Prostate gland (tissue), 2 donors: ENCODE measurements at places on chromosomes 5 and 9.

DNA sequence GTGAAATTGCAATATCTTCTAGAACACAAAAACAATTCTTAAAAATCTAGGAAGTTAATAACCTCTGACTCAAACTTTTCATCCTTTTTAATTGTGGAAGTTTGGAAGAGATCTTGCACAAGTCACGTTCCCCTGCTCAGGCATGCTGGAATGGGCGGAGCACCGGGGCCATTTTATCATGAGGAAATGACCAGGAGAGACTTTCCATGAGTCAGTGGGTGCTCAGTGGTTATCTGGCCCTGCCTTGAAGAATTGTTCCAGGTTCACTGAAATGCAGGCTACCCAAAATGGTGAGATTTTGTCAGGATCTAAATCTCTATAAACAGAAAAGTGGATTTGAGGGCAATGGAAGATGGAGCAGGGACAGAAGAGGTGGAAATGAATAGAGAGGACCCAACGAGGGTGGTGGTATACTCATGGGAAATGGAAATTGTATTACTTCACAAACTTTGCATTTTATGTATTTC lies 61.2 kb downstream of the FYB1 start:
- DNase-seq = no peak

GRCh38 chr5:150637245-150638052 lies 3.0 kb upstream of the SYNPO start:
- DNase-seq = no peak

DNA sequence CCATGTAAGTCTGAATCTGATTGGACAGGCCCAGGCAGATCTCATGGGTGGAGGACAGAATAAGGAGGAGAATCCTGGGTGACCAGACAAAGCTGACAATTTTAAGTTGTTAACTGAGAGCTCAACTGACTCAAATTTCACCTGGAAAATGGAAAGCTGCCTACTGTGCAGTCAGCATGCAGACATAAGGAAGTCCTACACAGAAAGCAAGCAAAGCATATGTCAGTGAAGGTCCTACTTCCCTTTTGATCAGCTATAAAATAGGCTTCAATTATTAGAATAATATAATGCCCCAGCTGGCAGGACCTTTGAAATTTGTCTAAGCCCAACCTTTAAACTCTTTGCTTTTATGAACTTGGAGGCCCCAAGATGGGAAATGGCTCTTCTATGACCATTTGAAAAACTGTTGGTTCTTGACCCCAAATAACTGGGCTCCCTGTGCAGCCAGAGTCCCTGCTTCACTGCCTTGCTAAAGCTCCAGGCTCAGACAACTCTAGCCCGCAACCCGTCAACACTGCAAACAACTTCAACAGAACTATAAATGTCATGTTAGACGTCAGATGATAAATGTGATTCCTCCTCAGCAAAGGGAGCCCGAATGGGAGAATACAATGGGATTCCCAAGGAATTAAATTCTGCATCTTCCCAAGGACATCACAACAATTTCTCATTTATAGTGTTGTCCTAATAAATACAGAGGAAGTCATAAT lies 118.9 kb upstream of the ADRA1B start:
- DNase-seq = no peak

DNA sequence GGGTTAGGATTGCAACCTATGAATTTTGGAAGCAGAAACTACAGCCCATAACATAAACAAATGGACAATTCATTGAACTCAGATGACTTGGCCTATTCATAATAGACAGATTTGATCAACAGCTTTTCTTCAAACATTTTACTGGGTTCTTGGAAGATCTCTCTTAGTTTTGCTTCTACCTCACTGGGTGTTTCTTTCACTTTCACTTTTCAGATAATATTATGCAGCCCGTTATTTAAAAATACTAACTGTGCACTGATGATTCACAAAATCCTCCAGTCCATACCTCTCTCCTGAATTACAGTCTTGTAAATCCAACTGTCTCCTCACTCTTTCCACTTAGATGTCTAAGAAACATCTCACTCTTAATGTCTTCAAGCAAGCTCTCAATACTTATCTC lies 183.5 kb upstream of the IRX1 start:
- DNase-seq = no peak

GRCh38 chr9:127863191-127863621 lies 8.7 kb upstream of the ENG start:
- no peak for DNase-seq

DNA sequence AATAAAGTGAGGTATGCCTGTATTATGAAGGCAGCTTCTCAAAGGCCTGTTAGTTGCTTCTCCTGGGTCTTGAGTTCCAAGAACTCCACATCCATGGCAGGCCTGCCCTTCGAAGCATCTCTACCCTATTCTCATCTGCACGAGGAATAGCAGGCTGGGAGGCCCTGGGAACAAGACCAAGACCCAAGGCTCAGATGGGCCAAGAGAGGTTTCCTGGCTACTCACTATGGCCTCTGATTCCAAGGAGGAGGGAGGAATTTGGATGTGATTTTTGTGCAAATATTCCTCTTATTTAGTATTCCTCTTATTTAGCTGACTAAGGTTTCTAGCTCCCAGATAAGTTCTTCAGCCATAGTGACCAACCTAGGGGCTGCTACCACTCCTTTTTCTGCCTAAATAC lies 151.3 kb downstream of the SAXO1 start:
- DNase-seq = no peak

DNA sequence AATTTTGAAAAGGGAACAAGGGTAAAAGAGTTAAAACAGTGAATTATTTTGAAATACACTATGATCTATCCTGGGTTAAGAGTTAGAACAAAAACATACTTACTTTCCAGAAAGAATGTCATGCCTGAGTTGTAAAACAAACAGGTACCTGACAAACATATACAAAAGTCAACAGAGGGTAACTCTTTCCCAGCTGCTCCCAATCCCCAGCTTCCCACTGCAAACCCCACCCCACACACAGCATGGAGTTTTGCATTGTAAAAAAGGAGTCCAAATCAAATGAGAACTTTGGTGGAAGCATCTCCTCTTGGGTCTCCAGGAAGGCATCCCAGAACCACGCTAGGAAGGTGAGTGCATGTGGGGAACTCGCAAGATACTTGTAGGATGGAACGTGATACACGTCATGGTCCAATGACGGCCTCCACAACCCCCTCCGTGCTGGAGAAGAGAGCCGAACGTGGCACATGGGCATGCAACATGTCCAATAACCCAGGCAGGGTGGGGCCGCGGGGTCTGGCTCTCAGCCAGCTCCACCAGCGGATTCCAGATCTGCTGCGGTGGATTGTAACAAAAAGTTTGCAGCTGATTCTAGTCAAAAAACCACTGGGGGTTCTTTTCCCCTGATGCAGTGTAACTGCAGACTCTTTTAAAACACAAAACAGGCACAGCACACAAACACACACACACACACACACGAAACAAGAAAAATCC lies 55.8 kb downstream of the EPB41L4B start:
- peak; percentile 45 for DNase-seq

DNA sequence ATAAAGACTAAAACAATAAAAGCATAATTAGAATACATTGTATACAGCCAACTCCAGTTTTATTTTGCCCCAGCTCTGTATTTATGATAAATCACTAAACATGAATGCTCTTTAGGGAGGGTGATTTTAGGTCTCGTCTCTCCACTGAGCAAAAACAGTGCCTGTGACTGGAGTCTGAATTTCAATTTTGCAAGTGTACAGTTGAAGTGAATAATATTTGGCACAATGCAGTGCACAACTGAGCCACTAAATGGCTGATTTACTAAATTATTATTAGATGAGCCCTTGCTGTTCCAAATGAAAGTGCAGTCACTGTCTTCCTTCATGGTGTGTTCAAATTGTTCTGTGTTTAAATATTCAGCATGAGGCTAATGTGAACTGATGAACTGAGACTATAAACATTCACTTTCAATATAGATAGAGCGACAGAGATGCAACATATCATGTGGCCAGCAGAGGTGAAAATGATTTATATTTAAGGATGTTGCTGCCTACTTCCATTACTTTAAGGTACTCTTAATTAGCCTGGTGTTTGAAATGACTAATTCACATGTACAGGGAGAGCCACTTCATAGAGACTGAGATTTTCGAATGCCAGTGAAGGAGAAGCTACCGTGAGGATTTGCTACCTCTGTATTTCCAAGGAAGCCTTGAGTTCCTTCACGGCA lies 375.1 kb downstream of the EBF1 start:
- DNase-seq = no peak

DNA sequence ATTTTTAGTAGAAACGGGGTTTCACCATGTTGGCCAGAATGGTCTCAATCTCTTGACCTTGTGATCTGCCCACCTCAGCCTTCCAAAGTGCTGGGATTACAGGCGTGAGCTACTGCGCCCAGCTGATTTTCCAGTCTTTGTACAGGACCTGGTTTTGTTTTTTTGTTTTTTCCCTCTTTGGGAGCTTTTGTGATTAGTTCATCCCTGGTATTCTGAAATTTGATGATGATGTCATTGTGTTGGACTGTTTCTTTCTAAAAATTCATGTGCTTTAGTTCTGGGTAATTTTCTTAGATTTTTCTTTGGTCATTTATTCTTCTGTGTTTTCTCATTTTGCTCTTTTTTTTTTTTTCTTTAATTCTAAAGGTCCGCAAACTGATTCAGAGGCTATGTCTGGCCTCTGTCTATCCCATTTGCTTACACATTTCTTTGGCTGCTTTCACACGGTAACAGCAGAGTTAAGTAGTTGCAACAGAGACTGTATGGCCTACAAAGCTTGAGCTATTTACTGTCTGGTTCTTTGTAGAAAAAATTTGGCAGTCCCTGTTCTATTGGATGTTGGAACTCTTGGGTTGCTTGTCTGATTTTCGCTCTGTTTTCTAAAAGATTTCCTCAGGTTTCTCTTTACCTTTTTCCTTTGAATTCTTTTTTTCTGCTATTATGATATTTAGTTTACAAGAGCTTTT lies 24.8 kb downstream of the STX17 start:
- DNase-seq = no peak

- DNase-seq = no peak
Observed at GRCh38 chr5:118009741-118010297, 978.5 kb downstream of the DTWD2 start.

GRCh38 chr5:37847978-37848425 lies 8.2 kb upstream of the GDNF start:
- no peak for DNase-seq
